ENCODE measurements at places on chromosomes 1 and 21.

DNA sequence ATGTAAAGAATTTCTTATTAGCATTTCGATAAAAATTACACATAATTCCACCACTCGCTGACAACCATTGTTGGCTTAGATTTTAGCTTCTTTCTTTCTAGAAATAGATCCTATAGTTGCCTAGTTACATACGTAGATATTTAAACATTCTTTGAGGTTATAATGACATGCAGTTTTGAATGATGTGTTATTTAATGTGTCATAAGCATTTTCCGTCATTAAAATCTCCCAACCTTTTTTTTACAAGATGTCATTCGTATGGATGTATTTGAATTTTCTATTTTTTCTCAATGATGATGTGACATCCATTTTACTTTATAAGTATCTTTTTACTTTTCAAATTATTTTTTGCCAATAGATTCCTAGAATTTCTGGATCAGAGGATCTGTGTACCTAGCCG, 44.7 kb downstream of the SLC37A1 start:
- DNase-seq: no peak

GRCh38 chr1:95287825-95288224, 53.8 kb downstream of the RWDD3 start:
- no peak for DNase-seq

GRCh38 chr1:86765073-86765472, 60.7 kb downstream of the SH3GLB1 start:
- DNase-seq: no peak

DNA sequence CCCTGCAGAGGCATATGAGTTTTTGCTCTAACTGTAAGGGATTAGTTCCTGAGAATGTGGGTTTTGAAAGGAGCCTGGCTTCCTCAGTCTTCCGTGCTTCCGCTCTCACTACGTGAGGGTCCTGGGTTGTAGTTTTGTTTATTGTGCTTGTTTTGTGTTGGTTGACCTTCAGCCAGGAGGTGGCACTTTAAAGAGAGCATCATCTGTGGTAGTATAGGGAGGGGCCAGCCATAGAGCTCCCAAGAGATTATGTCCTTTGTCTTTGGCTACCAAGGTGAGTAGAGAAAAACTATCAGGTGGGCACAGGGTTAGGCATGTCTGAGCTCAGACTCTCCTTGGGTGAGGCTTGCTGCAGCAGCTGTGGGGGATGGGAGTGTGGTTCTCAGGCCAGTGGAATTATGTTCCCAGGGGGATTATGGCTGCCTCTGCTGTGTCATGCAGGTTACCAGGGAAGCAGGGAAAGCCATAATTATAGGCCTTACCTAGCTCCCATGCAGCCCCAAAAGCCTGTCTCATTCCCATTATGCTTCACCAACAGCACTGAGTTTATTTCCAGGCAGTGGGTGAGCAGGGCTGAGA, 23.5 kb downstream of the CYP4B1 start:
- no peak for DNase-seq

GRCh38 chr1:171828794-171829193, 12.5 kb upstream of the DNM3 start:
- no peak for DNase-seq

DNA sequence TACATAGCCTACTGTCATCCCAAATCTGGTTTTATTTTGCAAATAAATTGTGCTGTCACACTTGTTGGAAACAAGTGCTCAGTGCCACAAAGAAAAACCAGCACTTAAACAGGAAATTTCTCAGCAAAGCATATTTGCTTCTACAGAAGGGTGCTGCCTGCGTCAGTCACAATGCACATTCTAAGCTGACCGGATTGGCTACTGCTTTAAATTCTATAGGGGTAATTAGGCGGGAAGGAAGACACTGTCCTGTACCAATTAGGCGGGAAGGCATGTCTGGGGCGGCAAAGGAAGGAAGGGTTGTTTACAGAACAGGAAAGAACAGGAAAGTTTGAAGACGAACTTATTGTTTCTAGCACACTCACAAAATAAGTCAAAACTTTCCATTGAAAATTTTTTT, 2.8 kb downstream of the IFI16 start:
- no peak for DNase-seq

GRCh38 chr1:54011316-54012007, 6.5 kb downstream of the LDLRAD1 start:
- no peak for DNase-seq

GRCh38 chr1:174051956-174052355, 29.8 kb upstream of the RC3H1 start:
- DNase-seq: no peak

DNA sequence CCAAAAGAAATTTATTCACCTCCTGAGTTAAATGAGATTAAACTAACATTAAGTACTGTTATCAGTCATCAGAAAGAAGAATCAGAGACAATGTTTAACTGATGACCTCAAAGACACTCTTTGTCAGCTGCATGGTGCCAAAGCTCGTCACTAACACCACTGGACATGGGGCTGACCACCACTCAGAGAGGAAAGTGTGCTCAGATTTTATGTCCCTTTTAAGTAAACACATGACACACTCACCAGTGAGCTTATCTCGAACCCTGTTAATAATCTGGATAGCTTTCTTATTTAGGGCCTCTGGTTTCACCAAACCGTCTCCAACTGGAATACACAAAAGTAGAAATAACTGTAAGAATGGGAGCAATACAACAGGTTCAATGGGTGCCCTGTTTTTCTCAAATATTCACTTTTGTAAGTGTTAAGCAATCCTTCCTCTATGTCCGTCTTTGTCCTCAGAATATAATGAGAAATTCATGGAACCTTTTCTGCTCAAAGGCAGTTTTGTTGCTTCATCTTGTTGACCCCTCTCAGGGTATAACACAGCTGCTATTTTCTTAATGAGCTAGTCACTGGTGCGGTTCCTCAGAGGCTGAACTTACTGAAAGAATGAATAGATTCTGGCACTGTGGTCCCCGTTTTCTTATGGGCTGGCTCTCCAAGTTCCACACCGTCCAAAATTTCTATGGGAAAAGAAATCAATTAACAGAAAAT, 9.5 kb upstream of the EXOSC10 start:
- no peak for DNase-seq

- DNase-seq: no peak
Observed at GRCh38 chr1:164748253-164748899, 189.4 kb downstream of the PBX1 start.

DNA sequence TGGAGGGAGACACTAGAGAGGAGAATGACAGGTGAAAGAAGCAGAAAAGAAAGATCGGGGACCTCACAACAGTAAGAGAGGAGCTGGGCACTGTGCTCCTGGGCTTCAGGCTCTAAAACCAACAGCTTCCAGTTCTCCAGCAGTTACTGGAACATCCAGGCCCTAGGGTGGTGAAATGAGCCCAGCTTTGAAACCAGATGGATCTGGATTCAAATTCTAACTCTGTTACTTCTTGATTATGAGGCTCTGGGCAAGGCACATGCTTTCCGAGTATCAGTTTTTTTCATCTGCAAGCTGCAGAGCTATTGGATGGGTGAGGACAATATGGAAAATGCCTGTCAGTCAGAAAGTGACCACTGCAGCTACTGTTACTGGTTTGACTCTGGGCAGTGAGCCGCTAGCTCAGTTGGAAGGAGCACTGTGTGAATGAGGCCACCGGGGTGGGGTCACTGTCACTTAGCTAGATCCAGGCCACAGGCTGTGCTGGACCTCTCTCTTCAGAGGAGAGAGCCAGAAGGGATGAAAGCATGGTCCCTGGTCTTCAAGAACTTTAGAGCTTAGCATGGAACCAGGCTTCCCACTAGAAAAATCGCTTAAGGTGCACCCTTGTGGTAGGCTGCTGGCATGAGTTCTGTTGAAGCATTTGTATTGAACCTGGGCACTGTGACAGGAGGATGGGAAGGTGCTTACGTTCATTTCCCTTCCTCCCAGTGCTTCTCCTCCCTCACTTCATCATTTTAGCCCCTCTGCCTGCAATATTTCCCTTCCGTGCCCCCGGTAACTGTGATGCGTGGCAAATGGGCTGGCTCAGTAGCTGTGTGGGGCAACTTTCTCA, 12.2 kb downstream of the PLEKHO1 start:
- no peak for DNase-seq

DNA sequence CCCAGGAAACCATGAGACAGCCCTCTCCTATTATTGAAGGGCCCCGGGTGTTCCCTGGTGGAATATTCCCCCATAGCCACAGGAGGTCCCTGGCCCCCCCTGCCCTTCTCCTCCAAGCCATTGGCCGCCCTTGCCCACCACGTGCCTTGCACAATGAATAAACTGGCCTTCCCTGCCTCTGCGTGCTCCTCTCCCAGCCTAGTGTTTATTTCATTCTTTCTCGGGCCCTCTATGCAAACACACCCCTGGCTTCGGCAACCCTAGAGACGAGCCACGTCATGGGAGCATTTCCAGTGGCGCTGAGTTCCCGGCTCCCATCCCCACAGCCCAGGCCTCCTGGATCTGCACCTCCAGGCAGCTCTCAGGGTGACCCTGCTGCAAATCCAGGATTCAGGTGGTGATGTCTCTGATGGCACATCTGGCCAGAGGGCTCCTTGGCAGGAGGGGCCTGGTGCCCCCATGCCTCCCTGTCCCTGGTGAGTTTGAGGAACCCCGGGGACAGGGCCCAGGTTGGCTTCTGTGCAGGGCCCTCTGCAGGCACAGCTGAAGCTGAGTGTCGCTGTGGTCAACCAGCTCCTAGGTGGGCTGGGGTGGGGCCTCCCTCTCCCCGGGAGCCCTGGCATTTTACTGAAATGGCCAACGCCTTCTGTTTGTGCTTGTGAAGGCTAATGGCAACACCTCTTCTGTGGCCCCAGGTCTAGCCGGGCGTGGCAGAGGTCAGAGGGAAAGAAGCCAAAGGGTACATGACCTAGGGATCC, 6.2 kb downstream of the KRTAP10-12 start:
- no peak for DNase-seq

DNA sequence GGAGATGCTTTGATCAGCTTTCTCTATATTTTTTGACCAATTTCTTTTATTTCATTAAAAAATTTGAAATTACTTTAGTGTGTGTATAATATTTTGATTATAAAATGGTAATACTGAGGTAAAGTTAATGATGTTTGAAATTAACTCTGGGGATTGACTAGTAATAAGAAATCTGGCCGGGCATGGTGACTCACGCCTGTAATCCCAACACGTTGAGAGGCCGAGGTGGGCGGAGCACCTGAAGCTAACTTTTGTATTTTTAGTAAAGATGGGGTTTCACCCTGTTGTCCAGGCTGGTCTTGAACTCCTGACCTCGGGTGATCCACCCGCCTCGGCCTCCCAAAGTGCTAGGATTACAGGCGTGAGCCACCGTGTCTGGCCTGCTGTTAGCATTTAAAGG, 17.5 kb downstream of the SCP2 start:
- no peak for DNase-seq

Measured in stimulated activated CD8-positive, alpha-beta memory T cell treated with anti-CD3 and anti-CD28 coated beads, Interleukin-15, amount 100 ng/mL, for 24 hours (primary cell).